ENCODE measurements at places on chromosomes 12 and 14.
A peak's percentile ranks its signal among the peaks of the same experiment; 100 is the strongest.

- DNase-seq: peak; percentile 10
Measured at GRCh38 chr14:23252420-23253333, 14.9 kb downstream of the RNF212B start.

GRCh38 chr12:126719912-126720705 lies 1546.9 kb upstream of the TMEM132C start:
- DNase-seq: no peak

DNA sequence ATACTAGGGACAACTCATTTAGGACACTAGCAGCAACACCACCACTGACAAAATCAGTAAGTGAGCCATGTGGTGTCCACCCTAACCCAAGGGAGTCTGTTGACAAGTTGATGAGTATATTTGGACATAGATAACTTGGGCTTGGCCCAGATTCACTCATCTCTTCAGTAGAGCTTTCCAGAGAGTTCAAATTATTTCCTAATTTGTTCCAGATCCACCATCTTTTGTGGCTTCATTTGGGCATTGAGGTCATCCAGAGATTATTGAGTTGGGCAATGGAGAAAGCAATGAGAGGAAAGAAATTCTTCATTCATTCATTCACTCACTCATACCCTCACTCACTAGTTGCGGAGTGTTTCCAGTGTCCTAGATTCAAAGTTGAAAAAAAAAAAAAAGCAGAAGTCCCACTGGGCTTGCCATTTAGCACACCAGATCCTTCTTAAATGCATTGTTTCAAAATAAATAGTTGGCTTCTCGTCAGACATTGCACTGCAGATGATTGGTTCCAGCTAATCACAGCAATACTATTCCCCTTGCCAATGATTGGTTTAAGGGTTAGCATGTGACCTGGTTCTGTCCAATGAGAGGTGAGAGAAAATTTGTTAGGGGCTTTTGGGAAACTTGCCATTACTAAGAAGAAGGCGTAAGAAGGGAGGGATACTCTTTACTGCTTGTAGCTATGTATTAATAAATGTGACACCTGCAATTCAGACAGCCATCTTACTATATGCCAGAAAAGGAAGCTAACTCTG lies 31.8 kb upstream of the WSCD2 start:
- DNase-seq: no peak

DNA sequence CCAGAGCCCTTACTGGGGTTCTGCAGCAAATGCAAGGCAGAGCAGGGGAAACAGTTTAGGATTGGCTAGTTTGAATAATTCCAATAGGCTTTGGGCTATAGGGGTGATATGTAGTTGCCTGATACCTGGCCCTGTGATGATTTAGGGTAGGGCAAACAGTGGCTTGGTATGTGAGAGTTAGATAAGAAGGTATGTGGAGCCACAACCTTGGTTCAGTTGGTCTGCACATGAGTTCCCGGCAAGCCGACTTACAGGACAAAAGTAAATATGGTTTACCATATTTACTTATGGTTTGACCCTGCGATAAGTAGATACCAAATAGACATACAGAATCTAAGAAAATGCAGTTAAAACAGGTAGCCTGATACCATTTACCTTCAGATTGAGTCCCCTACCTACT lies 8.3 kb upstream of the CAPRIN2 start:
- DNase-seq: no peak

DNA sequence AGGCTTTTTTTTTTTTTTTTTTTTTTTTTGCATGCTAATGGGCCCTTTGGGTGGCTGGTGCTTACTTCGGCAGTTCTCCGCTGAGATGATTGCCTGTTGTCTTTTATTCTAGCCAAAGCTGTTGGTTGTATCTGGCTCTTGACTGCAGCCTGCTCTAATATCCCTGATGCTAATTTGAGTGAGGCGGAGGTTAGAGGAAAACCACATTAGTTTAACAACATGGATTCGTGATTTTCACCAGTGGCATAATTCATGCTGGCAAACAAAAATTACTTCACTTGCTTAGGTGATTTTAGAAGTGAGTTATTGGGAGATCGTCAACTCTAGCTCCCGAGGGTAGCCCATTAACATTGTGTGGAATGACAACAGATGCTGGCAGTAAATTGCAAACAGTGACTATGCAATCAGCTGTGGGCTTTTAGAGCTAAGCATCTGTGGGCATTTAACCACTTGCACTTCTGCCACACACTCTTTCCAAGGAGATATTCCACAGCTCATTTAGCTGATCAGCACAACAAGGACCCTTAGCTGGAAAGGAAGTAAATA lies 97.6 kb upstream of the ZDHHC17 start:
- no peak for DNase-seq

- DNase-seq: no peak
Measured at GRCh38 chr12:27555361-27555760, 31.4 kb downstream of the PPFIBP1 start.

DNA sequence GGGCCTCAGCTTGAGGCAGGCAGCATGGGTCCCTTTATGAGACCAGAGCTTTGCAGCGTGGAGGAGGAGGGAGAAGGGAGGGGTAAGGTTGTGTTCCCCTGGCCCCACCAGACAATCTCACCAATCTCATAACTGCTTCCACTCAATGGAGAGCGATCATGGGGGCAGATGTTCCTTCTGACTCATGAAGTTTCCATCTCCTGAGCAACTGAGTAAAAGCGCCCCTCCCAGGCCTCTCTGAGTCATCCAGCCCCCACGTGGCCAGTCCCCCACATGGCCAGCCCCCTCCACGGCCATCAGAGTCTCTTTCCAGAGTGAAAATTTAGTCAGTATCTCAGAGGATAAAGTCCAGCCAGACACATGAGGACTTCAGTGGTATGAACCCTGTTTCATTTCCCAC lies 39.2 kb upstream of the PLXNC1 start:
- DNase-seq: no peak

- DNase-seq: no peak
Measured at GRCh38 chr12:27665704-27666103, 30.5 kb upstream of the REP15 start.

GRCh38 chr12:31322801-31323207 lies 3.1 kb downstream of the SINHCAF start:
- peak; percentile 64 for DNase-seq
